ENCODE measurements at places on chromosomes 3 and 15. TPM values are rescaled to one million over a fixed set of nuclear protein-coding genes. Genes with fewer than 3 reads are reported as not detected.
A peak's percentile ranks its signal among the peaks of the same experiment; 100 is the strongest.

GRCh38 chr15:62856466-62857246 is 185.9 kb upstream of the TPM1 start:
- no peak for DNase-seq

DNA sequence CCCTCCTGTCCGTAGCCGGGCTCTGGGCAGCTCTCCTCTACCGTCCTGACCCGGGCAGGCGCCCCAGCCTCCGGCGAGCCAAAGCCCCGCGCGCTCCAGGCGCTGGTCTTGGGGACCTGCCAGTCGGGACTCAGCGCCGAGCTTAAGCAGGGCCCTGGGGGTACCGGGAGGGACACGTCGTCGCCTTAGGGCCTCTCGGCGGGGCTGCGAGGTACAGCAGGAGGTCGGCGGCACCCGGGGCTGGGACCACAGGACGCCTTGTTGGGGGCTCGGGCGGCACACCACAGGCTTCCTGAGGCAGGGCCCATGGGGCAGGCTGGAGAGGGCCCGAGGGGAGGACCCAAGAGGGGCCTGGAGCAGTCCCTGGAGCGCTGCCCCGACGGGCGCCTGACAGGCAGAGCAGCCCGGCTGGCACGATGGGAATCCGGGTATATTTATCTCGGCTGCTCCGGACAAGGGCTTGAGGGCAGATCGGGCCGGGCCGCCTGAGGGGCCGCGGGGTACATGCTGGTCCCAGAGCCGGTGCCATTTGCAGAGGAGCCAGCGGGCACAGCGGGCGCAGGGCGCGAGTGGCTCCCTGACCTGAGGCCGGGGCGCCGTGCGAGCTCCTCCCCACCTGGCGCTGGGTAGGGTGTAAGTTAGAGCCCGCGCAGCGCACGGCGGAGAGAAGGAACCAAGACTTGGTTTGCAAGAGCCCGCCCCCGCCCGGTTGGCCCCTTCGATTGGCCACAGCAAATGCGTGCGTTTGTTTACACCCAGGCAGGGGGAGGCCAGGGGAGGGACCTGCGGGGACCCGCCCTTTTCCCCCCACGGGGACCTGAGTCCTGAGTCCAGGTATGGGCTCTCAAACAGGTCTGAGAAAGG is 574 bp downstream of the SLC38A3 start:
- DNase-seq: peak; percentile 66

DNA sequence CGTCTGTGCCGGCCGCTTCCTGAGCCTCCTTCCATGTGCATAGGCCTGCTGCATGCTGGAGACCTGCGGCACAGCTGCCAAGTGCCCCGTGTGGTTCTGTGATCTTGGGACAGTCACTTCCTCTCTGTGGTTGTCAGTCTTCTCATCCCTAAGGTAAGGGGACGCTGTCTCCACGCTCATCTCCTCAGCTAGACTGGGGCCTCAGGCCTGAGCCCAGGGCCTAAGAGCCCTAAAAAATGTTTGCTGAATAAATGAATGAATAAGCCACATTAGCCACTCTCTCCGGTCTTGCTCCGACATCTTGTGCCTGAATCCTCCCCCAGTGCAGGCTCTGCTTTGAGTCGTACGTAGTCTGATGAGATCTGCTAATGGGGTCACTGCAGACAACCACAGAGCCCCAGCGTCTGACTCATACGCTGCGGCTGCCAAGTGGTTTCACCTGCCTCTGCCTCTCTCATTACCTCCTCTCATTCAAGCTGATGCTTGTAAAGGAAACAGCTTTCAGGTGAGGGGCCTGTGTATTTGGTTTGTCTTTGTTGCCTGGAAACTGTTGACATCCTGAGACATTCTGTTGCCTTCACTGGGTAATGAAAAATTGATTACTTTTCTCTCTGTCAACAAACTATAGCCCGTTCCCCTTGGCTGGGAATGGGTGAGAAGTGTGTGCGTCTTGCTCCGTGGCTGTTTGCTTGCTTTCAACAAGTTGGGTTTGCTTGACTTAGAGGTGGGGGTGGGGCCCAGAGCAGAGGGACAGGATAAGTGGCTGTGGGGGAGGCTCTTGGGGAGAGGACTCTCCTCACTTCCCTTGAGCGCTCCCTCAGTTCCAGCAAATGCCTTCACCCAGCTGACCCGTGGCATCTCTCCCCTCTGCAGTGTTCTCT is 15.9 kb downstream of the RPLP1 start:
- no peak for DNase-seq

- DNase-seq: peak; percentile 57
These were observed 41.1 kb downstream of the LYZL4 start for GRCh38 chr3:42369304-42369703.

DNA sequence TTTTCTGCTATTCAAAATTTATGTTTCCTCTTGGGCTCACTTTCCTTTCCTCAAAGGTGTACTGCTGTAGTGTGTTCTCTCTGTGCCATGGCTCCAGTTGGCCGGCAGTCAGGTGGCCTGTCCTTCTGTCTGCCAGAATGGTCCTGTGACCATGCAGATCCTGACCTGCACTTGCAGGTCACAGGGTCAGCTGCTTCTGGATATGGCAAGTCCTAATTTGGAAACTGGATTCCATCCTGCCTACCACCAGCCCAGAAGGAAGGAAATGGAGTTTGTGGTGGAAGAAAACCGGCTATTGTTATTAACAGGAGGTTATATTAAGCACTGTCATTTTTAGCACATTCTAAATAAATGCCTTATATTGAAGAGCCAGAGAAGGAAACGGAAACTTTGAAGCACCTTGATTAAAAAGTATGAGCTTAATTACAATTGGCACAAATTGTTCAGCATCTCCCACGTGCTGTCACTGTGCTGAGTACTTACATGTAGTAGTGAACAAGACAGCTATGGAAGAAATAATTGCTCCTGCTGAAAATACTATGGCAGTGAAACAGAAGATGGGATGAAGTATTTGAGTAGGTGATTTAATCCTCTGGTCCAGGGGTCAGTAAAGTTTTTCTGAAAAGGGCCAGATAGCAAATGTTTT is 362.8 kb downstream of the PTPRG start:
- no peak for DNase-seq

The CERS3 gene
- total RNA-seq: 0.44 TPM

- no peak for DNase-seq
These were observed 5.2 kb downstream of the THSD4 start for GRCh38 chr15:71120428-71120944.

The NUSAP1 gene
- 5.4 TPM for total RNA-seq

DNA sequence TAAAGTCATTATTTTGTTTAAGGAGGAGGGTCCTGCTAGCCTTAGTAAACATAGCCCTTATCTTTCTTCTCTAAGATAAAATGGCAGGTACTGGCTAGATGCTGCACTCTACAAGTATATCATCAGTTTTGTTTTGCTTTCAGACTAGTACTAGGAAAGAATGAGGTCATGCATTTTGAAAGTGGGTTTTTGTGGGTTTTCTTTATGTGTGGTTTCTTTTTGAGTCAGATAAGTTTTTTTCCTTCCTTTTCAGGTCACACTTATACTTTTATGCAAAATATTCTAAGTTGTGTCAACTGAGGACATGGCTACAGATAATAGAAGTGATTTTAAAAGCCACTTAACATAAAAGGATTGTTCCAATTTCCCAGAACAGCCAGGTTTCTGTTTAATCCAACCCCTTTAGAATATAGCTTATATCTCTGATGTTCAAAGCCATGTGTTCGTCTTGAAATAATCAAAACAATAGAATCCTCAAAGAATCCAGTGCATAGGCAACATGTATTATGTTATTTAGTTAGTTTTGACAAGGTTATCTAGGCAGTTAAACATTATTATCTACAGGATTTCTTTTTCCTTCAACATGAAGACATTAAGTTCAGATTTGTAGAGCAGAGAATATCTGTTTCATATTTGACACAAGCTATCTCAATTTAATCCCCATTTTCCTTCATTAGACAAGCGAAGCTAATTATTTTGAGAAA is 406.2 kb downstream of the RBMS3 start:
- DNase-seq: no peak

GRCh38 chr3:53721187-53722119 is 124.8 kb downstream of the CHDH start:
- DNase-seq: no peak

DNA sequence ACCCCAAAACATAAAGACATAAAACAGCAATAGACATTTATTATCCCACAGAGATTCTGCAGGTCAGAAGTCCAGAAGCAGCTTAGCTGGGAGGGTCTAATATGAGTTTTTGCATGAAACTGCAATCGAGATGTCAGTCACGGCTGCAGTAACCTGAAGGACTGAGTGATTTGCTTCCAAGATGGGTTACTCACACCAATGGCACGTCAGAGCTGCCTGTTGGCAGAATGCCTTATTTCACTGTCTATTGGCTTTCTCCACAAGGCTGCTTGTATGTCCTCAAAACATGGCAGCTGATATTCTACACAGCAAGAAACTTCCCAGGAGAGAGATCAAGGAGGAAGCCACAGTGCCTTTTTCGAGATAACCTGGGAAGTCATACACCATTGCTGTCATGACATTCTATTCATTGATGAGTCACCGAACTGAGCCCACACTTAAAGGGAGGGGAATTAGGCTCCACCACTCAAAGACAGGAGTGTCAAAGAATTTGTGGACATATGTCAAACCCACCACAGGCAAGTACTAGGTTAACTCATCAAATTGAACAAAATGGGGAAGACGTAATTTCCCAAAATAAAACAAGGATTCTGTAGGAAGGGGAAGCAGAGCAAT is 122.2 kb downstream of the SYNPR start:
- no peak for DNase-seq

DNA sequence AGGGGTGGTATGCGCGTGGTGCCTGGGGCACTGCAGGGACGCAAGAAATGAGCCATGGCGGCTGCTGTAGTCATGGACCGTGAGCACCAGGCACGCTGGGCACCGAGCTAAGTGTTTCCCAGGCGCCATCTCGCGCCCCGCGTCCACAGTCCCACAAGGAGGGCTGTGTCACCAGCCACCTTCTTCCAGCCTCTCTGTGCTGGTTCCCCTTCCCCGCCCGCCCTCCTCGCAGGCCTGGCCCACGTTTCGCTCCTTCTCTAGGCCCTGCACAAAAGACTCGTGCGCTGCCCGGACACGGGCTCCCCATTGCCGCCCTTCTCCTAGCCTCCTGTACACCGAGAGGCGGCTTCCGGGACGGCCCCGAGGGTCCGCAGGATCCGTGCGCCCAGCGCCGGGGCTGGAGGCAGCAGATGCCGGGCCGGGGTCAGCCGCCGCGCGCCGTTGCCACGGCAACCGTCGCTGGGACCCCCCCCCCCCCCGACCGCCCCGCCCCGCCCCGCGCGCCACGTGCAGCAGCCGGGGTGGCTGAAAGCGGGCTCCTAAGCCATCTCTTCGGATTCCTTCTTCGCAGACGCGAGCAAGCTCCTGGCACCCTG is 113.4 kb downstream of the SRGAP3 start:
- no peak for DNase-seq

DNA sequence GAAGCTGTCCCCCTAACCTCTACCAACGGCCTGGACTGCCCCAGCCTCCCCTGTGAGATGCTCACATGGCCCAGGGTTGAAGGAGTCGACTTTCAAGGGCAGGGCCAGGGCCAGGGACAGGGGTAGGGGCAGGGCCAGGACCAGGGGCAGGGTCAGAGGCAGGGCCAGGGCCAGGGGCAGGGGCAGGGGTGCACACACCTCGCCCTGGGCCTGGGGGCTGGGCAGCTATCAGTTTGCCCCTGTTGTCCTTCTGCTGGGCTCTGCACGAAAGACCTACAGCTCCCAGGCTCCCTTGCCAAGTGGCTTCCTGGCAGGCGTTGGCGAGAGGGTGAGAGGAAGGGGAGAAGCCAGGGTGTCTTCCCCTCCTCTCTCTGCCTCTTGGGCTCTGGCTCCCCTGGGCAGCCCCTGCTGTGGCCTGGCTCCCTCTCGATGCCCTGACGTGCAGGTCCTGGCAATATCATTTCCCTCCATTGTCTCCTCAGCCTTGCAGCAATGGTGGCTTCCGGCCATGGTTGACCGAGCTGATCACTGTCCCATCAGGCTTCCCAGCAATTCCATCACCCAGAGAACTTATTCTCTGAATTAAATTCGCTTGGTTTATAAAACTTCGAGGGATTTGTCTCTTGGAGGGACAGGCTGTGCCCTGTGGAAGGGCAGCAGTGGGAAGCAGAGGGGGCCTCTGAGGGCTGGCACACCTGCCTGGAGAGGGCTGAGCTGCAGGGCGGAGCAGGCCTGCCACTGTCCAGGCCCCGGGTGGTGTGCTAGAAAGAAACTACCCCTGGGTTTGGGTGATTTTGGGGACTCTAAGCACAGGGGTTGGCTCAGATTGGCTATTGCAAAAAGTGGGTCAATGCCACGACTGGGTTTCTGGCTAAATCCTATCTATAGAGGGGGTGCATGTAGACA is 13.9 kb downstream of the PRR23E start:
- no peak for DNase-seq

DNA sequence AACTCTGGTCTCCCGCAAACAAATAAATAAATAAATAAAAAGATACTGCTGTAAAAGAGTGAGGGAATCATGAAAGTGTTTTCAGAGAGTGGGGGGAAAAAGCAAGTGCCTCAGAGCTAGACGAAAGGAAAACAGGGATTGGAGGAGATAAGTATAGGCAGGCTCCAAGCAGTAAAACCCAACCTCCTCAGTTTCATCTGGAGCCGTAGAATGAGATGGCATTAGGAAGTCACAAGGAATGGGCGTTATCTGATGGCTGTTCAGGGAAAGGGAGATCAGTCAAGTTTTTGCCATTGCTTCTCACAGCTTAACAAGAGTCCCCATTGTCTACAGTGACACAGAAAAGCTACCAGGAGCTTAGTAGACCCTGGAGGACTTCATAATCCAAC is 451.5 kb upstream of the PPP2R3A start:
- DNase-seq: no peak

The MNS1 gene
- total RNA-seq: not detected

GRCh38 chr3:44208086-44208485 is 33.6 kb upstream of the TOPAZ1 start:
- DNase-seq: no peak

The CCR1 gene
- 1.1 TPM for total RNA-seq

GRCh38 chr15:49742381-49742780 is 121.5 kb downstream of the DTWD1 start:
- DNase-seq: no peak

Measured in B cell (primary cell).